Osteocyte (in vitro differentiated cells): ENCODE measurements at places on chromosomes 7 and 10.
A peak's percentile ranks its signal among the peaks of the same experiment; 100 is the strongest.

- peak; percentile 98 for DNase-seq
Measured at GRCh38 chr7:74658178-74659004, 873 bp downstream of the GTF2I start.

GRCh38 chr10:100114976-100115770 lies 33.5 kb upstream of the CPN1 start:
- no peak for DNase-seq

DNA sequence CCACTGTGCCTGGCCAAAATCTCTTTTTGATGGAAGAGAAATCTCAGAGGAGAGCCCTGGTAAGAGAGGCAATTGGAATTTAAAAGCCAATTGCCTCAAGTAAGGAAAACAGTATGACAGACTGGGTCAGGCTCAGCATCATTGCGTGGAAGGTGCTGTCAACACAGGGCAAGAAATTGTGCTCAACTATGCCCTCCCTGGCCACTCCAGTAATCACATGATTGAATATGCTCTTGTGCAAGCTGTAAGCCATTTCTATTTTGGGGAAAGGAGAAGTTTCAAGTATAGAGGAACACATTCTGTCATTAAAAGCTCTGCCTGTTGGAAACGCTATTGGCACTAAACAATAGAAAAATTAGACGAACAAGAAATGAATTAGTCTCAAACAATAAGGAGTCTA lies 1127.7 kb downstream of the REEP3 start:
- no peak for DNase-seq

DNA sequence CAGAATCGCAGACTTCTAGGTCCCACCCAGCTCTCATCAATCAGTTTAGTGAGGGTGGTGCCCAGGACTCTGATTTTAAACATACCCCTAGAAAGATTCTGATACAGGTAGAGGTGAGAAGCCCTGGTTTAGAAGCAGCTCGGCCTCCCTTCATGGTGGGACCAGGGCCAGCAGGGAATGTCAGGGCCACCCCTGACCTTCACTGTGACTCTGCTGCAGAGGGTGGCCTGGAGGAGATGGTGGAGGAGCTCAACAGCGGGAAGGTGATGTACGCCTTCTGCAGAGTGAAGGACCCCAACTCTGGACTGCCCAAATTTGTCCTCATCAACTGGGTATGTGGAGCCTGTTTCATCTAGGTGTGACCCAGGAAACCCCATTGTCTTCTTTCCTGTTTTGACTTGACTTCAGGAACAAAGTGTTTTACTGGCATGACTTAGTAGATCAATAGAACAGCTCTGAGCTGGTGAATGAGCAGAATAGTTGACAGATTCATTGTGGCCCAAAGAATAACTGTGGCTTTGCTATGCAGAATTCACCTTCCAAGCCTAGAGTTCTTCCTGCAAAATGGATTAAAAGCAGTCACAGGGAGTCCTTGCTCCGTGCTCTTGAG lies 7.2 kb downstream of the DBNL start:
- DNase-seq, result no peak

DNA sequence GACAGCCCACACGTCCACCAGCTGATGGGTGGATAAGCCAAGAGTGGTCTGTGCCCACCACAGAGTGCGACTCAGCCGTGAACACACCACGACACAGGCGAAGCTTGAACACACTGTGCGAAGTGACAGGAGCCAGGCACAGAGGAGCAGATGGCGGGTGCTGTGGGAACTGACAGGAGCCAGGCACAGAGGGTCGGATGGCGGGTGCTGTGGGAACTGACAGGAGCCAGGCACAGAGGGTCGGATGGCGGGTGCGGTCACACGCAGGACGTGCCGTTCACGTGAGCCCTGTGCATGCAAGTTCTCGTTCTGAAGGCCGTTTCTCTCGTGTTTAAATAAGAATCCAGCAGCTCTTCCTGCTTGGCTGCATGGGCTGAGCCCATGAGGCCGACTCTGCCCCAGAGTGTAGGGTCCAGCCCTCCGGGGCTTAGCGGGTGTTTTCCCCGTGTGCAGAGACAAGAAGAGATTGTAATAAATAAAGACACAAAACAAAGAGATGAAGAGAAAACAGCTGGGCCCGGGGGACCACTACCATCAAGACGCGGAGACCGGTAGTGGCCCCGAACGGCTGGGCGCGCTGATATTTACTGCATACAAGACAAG lies 5.9 kb upstream of the ADAP1 start:
- DNase-seq, result no peak

DNA sequence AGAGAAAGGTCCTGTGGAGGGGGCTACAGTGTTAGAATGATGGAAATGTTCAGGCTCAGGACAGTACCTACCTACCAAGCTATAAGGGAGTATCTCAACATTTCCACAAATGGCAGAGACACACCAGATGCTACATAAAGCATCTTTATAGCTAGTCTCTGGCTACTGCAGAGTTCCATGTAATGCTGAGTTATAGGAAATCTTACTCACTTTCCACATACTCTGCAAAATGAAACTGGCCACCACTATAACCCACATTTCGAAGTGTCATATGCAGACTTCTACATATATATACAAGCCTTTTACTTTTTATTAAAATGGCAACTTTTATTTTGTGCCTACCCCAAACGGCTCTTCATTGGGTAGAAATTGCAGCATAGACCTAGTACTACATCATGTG lies 85.5 kb downstream of the FAS start:
- DNase-seq, result no peak

DNA sequence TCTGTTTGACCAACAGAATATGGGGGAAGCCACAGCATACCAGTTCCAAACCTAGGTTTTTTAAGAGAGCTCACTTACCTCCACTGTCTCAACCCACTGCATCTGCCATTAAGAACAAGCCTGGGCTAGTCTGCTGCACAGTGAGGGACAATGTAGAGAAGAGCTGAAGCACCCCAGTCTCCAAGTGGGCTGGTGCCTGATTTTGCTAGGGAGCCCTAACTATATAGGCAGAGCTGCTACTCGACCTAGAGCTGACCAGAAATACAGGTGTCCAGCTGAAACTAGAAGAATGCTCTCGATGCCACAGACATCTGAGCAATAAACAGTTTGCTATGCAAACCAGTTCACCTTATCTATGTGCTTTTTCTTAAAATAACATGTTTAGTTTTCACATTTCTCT lies 106.9 kb upstream of the BET1 start:
- DNase-seq, result no peak

- DNase-seq, result peak; percentile 90
Measured at GRCh38 chr7:105581066-105581811, at the start of gene EFCAB10. Gene EFCAB10, minus strand, starts transcription at chr7:105581493. Its CDS starts 30 bp downstream, at chr7:105581463.

GRCh38 chr7:29337546-29338116 lies 143.1 kb downstream of the CHN2 start:
- no peak for DNase-seq

DNA sequence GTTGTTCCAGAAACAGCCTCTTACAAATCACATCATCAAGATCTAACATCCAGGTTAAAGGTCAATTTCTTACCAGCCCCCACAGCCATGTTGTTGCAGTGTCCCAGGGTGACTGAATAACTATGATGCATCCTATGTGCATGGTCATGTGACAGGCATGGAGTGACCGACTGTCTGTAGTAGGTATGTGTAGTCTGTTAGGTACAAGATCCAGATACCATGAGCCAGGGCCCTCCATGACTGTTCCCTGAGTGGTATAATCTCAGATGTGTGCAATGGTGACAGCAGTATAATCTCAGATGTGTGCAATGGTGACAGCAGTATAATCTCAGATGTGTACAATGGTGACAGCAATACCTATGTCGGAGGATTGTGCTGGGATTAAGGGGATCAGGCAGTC lies 8.8 kb downstream of the CDHR3 start:
- no peak for DNase-seq

DNA sequence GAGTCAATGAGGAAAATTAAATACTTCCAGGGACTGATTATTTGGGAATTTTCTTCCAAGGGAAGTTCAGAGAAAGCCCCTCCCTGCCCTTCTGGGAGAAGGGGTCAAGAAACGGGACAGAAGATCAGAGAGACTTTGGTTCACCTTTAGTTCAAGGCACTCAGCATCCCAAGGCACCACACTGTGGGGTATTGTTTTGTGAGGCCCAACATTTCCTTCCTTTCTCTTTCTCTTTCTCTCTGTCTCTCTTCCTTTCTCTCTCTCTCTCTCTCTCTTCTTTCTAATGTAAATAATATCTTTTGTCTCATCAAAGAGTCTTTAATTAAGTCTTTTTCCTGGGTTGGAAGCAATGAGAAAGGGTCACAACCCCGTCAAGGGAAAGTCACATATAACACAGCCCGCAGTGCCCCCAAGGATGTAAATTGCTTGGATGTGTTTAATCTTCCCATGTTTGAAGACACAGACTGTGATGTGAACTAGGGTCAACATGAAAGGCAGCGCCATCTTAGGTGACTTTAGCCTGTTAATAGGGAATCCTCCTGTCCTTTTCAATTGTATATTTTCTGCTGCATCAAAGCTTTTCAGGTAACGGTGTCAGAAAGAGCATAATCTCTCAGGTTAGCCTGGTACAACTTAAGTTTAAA lies 983.3 kb upstream of the C7orf33 start:
- DNase-seq, result no peak

DNA sequence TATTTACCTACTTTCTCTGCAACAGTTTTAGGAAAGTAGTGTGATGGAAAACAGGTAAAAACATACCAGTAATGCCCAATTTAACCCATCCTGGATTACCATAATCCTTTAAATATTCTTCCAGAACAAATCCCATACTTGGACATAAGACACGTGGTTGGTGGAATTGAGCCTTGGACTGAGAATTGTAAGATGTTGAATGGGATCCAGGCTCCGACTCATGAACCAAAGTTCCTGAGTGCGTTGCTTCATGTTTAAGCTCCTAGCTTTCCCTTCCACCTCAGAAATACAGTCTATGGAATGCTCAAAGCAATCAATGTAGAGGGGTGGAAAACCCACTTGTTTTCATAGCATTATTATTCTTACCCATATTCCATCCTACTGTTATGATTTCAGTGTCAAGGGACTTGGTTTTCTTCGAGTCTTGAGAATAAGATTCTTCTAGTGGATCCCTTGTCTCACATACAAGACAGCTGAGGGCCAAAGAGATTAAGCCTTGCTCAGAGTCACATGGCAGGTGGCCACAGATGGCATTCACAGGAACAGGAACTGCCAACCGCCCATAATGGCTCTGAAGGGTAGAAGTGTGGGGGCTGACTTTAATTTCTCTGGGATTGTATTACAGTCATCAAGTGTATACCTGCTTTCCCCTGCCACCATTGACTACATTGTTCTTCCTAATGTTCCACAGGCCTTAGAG lies 171.2 kb downstream of the GFRA1 start:
- no peak for DNase-seq

DNA sequence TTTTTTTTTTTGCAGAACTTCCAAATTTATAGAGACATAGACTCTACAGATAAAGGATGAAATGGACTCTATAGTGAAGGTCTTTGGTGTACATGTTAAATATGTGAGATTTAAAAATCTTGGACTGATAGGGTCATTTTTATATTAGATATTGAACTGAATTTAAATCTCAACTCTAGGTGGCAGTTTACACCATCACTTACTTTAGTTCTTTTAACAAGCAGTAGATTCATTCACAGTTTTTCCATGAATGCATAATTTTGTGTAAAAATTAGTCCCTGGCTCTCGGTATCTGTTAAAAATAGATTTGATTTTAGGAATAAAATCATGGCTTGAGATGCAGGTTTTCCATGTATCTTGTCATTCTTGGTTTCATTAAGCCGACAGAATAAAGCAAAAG lies 31.1 kb upstream of the SNX13 start:
- no peak for DNase-seq

DNA sequence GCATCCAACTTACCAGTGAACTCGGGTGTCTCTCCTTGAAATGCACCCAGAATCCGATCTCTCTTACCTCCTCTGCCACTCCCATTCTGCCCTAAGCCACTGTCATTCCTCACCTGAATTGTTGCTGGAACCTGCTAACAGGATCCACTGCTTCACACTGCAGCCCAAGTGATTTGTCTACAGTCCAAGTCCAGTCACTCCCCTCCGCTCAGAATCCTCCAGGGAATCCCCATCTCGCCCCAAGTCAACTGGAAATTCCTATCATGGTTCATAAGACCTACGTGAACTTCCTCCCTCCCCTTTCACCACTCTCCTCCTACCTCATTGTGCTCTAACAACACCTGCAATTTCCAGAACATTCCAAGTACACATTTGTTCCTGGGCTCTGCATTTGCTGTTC lies 91.3 kb downstream of the SCRN1 start:
- no peak for DNase-seq

GRCh38 chr7:97016381-97017191 lies 8.0 kb downstream of the DLX5 start:
- DNase-seq, result no peak

DNA sequence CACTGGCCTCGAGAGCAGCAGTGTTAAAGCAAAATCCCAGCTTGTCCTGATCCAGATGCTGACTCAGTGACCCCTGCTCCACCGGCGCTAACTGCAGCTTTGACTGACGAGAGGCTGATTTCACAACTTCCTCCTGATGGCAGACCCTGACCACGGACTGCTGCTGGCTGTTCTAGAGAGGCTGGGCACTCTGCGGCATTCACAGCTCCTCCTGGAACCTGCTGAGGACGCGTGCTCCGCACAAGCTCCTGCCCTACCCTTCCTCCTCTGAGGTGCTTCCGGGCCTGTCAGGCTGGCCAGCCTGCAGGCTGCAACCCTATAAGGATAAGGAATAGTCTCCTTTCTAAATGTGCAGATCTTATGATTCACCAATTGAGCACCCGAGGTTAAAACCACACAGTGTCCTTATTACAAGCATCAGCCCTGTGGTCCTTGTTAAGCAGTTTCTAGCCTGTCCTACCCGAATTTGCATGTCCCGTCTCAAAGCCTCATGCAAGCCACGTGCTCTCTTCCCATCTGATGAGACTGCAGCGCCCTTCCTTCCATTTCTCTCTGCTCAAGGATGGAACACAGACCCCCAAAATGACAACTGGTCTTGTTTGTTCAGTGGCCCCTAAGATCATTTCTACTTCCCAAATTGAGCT lies 35.5 kb upstream of the NCAPG2 start:
- DNase-seq, result peak; percentile 71

DNA sequence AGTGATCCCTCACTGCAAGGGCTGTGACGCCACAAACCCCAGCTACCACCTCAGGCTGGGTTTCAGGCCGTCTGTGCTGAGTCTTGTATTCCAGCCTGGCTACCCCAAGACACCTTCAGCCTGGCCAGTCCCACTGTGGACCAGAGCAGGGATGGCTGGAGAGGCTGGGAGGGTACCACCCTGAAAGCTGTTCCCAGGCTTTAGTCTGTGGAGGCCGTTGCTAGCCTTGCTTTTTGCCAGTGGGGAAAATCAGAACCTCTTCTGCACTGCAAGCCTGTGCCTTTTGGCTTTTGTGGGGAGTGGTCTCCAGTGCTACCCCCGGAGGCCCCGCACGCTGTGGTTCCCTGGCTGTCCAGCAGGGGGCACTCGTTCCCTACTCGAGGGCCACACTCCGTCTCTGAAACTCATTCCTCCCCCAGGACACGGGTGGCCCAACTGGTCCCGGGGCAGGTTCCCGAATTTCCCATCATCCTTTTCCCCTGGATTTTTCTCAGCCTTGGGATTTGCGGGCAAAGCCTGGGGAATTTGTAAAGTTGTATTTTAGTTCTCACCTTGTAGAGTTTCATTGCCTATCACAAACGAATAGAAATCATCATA lies 128.4 kb upstream of the BTBD16 start:
- DNase-seq, result no peak

- DNase-seq, result no peak
Measured at GRCh38 chr10:125734823-125735222, 15.3 kb downstream of the EDRF1 start.

GRCh38 chr10:71219918-71220688 lies 7.7 kb downstream of the UNC5B start:
- no peak for DNase-seq

- no peak for DNase-seq
Measured at GRCh38 chr7:86949052-86949778, 110.2 kb downstream of the ELAPOR2 start.

GRCh38 chr7:105782391-105783042 lies 93.9 kb downstream of the ATXN7L1 start:
- DNase-seq, result no peak

GRCh38 chr10:91316486-91316885 lies 93.7 kb upstream of the HECTD2 start:
- no peak for DNase-seq
